ENCODE measurements at places on chromosomes 6 and 20.

- no peak for DNase-seq
These were observed 151.7 kb downstream of the ZFAND3 start for GRCh38 chr6:37971266-37971665.

DNA sequence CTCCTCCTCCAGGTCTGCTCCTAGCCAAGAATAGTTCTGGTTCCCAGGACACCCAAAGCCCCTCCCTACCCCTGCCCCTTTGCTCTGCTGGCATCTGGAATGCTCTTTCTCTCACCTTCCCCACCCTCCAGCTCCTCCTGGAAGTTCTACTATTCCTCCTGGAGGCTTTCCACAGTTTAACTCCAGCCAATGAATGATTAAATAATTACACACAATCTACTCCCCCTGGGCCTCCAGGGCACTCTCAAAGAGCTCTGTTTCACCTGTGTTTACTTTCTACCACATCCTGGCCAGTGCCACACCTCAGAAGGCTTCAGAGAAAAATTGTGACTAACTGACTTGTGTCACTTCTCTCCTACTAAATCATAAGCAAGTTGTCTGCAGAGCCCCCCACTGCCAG, 36.2 kb downstream of the GCM1 start:
- DNase-seq: no peak

- no peak for DNase-seq
These were observed 137.0 kb downstream of the DST start for GRCh38 chr6:56505512-56506260.

DNA sequence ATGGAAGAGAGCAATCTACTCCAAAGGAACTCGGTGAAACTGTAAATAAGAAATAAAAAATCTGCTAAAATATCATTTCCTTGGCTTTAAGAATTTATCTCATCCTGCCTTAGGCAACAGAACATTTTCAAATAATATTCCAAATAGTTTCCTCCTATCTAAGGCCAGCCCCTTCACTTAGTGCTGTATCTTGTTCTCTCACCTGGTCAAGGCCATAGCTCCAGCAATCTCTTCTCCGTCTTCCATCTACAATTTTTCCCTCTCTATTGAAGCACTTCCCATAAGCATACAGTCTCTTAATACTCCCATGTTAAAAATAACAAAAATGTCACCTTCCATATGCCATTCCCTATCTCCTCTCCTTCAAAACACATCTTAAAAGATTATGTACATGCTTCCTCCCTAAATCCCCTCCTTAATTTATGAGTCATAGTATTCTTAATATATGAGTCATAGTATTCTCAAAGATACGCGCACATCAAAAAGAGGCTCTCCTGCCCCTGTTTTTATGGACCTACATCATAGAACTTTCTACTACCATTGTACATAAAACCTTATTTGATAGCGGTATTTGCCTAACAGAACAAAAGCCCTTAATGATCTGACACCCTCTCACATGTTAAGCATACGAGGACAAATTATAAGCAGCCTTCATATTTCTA, 146.9 kb downstream of the PDE10A start:
- DNase-seq: no peak

DNA sequence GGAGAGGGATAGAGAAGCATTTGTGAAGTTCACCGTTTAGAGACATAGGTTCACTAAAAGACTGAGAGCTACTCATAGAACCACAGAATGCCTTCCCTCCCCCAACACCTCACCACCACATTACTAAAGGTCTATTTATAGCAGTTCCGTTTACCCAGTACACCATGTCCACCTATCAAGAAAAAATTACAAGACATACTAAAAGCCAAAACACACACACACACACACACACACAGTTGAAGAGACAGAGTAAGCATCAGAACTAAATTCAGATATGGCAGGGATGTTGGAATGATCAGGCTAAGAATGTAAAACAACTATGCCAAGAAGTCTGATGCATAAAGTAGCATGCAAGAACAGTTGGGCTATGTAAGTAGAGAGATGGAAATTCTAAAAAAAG, 52.3 kb downstream of the SLC22A3 start:
- no peak for DNase-seq

- DNase-seq: no peak
These were observed 18.7 kb upstream of the PRIM2 start for GRCh38 chr6:57298741-57299140.

Measured in suprapubic skin (tissue), 4 donors.